ENCODE measurements at places on chromosomes 5 and 9.

GRCh38 chr5:458547-459353 is 15.8 kb downstream of the EXOC3 start:
- no peak for DNase-seq

DNA sequence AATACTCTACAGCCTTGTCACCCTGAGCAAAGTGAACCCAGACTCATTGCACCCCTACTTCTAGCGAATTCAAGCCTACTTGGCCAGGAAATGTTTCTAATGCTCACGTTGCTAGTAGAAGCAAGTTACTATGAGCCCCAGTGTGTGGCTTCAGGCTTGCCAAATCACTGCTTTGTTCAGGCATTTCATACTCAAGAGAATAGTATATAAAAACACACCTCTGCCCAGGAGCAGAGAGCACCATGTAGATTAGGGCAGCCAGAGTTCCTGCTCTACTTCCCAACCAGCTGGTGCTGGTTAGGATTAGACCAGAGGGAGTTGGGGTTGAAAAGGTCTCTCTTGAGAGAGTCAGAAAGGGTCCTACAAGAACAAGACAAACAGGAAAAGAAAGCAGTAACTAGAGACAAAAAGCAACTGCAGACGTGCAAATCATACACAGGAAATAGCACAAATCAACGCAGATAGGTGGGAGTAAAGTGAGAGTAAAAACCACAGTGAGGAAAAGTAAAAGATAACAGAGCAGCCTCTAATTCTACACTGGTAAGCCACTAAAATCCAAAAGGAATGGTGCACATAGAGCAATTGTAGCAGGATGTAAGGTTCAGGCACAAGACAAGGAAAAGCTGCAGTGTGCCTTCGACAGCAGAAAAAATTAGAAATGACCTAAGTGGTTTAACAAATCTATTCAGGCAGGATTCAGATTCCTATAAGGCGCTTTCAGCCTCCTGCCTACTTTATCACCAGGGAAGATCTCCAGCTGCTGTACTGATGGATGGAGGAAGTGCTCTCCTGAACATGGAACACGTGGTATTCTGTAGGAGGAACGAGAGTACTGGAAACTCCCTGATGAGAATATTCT is 49.6 kb upstream of the KIF2A start:
- DNase-seq = no peak

- DNase-seq = no peak
Measured at GRCh38 chr9:13485068-13485596, 205.6 kb upstream of the MPDZ start.

DNA sequence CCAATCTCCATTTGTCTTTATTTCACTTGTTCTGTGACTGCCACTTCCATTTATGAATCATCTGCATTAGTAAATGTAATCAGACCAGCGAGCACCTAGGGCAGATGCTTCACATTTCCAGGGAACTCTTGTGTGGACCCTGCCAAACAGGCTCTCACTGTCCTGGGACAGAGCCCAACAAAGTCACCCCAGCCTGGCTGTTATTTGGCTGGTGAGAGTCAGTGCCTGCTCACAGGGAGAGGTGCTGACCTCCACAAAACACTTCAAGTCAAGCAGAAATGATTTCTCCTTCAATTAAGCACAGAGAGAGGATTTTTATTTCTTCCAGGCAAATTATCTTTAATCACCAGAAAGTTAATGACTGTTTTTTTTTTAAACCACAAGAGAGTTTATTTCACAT is 568.0 kb downstream of the MTRR start:
- no peak for DNase-seq

GRCh38 chr5:103541114-103541513 is 21.5 kb downstream of the NUDT12 start:
- DNase-seq = no peak

DNA sequence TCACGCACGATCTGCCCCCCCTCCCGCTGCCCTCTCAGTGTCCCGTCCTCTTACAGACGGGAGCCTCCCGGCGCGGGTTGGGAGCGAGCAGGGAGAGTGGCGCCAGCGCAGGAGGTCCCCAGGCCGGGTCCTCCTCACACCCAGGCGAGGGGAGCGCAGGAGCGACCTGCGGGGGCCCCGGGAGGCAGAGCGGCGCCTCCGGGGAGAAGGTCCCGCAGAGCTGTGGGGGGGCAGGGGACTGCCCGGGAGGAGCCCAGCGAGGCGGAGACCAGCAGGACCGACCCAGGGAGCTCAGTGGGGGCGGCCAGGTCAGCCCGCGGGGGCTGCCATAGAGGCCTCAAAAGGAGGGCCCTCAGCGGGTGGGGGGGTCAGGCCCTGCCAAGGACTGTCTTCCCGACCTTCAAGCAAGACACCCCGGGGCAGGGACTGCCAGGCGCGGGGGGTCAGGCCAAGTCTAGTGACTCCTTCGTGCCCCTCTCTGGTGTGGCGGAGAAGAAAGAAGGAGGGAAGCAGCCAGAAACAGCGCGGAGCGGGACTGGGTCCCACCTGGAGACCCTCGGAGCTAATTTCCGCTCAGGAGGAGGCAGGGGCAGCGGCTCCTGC is 123.3 kb upstream of the ERCC6L2 start:
- DNase-seq = no peak

GRCh38 chr9:115808108-115808507 is 345.5 kb upstream of the PAPPA start:
- no peak for DNase-seq

- DNase-seq = no peak
Measured at GRCh38 chr5:17839848-17840247, 205.6 kb downstream of the TAF11L14 start.

DNA sequence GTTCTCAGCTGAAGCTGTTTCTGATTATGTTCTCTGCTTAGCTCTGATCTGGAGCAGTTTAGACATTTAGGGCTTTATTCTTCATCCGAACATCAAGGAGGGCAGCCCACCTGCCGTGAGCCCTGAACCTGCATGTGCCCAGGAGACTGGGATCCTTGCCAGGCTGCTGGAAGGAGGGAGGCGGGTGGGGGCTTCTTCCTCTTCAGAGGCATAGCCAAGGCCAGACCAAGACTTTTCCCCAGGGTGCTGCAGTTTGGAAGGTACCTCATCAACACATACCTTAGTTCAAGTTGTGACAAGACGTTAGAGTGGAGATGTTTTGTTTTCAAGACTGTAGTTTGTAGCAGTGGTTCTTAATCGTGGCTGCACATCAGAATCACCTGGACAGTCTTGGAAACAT is 64.9 kb downstream of the RALGPS1 start:
- no peak for DNase-seq

DNA sequence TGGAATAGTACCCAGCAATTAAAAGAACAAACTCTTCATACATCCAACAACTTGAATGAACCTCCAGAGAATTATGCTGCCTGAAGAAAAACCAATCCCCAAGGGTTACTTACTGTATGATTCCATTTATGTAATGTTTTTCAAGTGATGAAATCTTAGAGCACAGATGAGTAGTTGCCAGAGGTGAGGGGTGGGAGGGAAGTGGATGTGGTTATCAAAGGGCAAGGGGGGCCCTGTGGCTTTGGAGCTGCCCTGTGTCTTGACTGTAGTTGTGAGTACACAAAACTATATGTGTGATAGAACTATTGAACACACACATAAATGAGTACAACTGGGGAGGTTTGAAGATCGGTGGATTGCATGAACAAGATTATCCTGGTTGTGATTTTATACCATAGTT is 115.8 kb upstream of the SLC25A48 start:
- DNase-seq = no peak

GRCh38 chr9:22039258-22039657 is 30.2 kb upstream of the CDKN2B start:
- no peak for DNase-seq

DNA sequence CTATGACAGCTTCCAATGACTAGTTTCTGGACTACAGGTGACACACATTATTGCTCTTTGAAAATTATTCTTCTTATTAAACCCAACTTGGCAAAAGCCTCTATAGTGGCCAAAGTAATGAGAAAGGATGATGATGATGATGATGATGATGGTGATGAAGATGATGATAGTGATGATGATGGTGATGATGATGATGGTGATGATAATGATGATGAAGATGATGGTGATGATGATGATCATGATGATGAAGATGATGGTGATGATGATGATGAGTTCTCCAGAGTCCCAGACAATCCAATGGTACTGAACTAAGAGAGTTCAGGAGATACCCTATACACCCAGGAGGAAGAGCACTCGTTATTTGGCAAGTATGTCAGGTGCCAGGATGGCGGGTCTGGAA is 739.4 kb downstream of the IRX1 start:
- no peak for DNase-seq

- DNase-seq = no peak
Measured at GRCh38 chr9:99660191-99660636, 161.5 kb upstream of the NR4A3 start.

- DNase-seq = no peak
Measured at GRCh38 chr5:52449516-52449915, 338.2 kb upstream of the ITGA1 start.

DNA sequence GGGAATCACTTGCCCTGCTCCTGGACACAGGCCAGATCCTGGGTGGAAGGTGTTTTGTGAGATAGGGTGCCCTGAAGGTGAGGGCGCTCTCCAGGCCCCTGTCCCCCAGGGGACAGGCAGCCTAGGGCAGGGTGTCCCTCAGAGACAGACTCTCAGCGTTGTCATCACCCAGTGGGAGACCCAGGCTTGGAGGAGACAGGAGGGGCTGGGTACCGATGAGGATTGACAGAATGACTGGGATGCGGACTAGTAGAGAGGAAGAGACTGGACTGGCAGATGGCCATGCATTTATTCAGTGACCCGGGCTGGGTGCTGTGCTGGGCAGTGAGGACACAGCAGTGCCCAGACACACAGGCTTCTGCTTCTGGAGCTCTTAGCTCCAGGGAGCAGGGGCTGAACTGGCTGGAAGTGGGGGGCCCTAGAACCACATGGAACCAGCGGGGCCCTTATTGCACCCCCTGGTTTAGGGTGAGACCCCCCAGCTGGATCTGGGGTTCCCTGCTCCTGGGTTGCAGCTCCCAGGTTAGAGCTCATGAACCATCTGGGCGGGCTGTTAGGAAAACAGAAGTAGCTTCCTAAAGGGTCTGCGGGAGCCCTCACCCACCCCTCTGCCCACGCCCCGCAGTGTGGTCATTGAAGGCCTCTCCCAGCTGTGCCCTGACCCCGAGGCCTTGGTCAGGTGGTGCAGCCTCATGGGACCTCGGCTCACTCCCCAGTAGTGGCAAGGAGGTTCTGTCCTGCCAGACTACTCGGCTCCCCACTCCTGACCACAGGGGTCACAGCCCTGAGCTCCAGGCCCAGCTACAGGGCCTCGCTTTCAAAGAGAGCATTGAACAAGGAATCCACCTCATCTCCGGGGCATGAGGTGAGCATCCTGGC is 116.7 kb upstream of the LMX1B start:
- no peak for DNase-seq

DNA sequence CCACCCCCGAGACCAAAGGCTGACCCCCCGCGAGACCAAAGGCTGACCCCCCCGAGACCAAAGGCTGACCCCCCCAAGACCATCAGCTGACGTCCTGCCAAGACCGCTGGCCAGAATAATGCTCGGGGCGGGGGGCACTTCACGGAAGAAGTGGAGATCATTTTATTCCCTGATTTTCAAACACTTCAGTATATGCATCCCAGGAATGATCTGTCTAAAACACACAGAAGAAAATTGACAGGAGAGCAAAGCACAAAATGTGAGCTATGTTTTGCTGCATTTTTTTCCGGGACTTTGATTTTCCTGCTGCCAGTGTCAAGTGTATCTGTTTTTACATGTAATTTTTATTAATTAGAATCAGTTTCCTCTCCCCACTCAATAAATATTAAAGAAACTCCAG is 67.1 kb downstream of the ADAMTS2 start:
- no peak for DNase-seq

DNA sequence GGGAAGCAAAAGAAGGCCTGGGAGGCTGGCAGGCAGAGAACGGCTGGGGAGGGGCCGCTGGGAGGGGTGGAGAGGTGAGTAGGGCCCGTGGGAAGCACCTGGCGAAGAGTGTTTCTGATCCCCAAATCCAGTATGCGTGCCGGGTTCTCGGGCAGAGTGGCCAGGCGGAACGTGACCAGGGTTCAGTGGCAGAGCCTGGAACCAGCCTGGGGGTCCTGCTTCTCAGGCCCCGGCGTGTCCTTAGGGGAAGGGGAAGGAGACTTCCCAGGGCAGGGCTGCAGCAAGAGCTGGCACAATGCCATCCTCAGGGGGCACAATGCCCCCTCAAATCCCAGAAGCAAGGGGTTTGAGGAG is 25.5 kb upstream of the IER5L start:
- no peak for DNase-seq

- DNase-seq = no peak
Measured at GRCh38 chr5:73812962-73813588, 187.1 kb downstream of the ARHGEF28 start.

- no peak for DNase-seq
Measured at GRCh38 chr5:89929173-89929572, 480.4 kb downstream of the CETN3 start.

DNA sequence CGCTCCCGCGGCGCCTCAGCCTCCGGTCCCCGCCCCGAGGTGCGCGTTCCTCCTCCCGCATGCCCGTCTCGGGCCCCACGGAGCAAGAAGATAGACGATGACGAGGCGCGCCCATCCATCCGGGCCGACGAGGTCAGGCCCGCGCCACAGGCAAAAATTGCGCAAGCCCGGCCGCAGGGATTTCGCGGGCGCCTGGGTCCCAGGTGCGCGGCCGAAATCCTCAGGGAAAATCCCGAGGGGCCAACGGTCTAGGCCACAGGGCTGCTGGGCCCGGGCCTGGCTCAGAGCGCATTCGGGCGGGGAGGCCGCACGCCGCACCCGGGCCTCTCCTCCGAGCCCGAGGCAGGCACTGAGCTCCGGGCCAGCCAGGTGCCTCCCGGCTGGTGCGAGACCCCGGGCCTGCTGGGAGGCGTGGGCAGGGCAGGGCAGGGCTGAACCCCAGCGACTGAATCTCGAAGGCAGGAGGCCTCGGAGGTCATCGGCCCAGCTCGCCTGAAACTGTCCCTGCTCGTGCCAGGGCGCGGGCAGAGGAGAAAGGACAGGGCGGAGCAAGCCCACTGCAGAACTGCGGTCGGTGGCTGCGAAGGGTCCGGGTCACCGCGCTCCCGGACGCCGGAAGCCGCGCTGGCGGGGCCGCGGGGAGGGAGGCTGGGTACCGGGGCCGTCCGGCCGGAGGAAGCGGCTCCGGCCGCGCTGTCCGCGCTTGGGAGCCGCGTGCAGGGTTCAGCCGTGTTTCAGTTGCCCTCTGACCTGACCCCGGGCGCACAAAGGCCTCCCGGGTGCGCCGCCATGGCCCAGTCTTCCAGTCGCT is 66.8 kb downstream of the FOXD1 start:
- no peak for DNase-seq

DNA sequence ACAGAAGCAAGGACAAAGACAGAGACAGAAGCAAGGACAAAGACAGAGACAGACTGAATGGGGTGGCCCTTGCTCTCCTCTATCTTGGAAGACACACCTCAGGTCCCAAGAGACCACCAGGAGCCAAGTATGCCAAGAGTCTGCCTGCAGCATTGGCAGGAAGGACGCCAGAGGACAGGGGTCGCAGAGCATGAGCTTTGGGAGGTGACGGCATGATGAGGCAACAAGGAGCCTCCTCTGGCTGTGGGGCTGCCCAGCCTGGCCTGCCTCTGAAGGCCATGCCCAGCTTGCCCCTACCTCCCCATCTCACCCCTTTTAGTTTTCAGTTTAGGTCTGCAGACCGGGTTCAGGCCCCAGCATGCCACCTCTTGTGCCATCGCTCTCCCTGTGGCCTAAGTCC is 17.6 kb downstream of the PDGFRB start:
- DNase-seq = no peak

Data from NCI-H146 (cell line).